ENCODE measurements at places on chromosomes 1 and 21.

- DNase-seq: no peak
These were observed 14.0 kb upstream of the GBP5 start for GRCh38 chr1:89286549-89287180.

- DNase-seq: no peak
These were observed 1.1 kb upstream of the TMEM52 start for GRCh38 chr1:1920057-1920607.

DNA sequence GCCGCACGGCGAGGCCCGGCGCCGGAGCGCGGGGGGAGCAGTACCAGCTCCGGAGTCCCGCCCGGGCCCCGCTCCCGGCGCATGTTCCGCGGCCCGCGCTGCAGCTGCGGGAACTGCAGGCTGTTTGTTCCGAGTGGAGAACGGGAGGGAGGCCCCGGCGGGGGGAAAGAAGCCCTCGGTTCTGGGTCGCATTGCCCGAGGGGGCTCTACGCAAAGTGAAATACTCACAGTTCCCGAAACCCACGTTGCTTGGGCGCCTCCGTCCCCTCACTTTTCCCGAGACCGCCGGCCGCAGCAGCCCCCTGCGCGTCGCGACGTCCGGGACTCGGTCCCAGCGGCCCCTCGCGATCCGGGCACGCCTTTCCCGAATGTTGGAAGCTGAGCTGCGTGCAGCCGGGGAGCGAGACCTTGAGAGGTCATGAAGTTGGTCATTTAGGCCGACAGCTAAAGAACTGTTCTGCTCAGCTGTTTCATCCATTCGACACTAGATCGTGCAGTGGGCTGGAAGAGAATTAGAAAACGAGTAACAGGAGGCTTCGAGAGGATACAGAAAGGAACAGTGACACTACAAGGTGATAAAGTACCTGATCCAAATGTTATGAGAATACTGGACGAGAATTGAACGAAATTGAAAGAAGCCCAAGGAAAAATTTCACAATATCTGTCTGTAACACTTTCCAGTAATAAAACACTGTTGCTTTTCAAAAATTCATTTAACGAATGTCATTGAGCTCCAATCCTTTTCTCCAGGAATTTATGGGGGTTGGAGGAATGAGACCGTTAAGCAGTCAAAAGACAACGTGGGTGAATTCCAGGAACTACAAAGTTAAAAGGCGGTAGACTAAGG is 657 bp upstream of the LIN9 start:
- no peak for DNase-seq

DNA sequence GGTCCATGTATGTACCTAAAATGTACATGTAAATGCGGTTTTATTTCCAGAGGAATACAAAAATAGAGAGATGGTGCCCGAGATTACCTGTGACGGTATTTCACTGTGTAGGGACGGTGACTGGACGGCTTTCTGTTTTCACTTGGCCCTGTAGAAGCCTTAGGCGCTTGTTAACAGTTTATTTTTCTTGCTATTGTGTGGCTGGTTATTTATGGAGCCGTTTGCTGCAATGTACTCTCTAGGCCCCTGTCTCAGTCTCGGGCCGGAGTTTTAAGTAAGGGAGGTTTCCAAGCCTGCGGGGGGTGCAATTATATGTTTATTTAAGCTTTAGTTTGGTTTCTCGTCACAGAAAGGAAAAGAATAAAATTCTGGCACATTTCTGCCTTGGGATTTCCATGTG is 413 bp downstream of the EFCAB7 start:
- DNase-seq: no peak
